ENCODE measurements at places on chromosomes 12 and 14.

GRCh38 chr14:93137864-93138263 lies 22.1 kb upstream of the ITPK1 start:
- no peak for DNase-seq

- DNase-seq: no peak
Measured at GRCh38 chr12:121483949-121484348, 84.0 kb downstream of the RNF34 start.

DNA sequence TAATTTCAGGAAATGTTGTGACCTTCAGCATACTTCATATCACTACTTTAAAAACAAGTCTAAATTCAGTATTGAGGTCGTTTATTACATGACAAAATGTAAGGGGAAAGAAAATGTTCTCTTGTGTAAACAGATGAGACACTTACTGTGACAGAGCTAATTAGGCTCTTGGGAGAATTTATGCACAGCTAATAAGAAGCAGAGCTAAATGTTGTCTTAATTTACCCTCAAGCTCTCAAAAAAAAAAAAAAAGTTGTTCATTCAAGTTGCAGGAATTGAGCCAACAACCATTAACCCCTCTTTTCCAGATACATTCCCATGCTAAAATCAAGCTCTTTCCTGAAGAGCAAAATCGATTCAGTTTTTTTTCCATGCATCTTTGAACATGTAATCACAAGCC lies 1419.4 kb downstream of the FSCB start:
- no peak for DNase-seq

DNA sequence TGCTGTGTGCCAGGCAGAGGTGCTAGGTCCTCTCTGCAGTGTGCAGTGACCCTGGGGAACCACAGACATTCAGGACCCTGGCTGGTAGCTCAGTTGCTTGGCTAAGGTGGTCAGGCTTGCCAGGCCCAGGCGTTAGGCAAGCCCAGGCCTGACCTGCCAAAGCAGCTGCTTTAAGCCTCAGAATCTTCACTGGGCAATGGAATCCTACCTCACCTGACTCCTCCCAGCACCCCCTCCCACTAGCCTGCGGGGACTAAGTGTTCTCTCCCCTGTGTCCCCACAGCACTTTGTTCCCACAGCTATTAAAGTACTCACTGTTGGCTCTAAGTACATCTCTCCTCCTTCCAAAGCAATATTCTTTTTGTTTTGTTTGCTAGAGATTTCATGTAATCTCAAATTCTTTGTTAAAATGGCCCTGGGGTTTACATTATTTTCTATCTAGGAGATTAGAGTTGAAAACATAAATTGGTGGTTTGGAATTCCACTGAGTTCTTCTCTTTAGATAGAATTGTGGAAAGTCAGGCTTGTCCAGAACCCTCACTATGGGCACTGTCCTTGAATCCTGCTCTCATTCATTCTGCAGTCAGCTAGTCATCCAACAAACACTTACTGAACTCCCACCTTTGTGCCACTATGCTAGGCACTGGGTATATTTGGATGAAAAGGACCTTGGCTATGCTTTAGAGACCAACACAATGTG lies 44.4 kb downstream of the DGLUCY start:
- DNase-seq: no peak

- no peak for DNase-seq
Measured at GRCh38 chr12:129790930-129791329, 112.9 kb downstream of the TMEM132D start.

GRCh38 chr12:47818467-47819137 lies 1.1 kb downstream of the HDAC7 start:
- no peak for DNase-seq

- no peak for DNase-seq
Measured at GRCh38 chr12:41795910-41796309, 348.8 kb downstream of the GXYLT1 start.

- no peak for DNase-seq
Measured at GRCh38 chr14:57326253-57326652, 57.5 kb downstream of the AP5M1 start.

DNA sequence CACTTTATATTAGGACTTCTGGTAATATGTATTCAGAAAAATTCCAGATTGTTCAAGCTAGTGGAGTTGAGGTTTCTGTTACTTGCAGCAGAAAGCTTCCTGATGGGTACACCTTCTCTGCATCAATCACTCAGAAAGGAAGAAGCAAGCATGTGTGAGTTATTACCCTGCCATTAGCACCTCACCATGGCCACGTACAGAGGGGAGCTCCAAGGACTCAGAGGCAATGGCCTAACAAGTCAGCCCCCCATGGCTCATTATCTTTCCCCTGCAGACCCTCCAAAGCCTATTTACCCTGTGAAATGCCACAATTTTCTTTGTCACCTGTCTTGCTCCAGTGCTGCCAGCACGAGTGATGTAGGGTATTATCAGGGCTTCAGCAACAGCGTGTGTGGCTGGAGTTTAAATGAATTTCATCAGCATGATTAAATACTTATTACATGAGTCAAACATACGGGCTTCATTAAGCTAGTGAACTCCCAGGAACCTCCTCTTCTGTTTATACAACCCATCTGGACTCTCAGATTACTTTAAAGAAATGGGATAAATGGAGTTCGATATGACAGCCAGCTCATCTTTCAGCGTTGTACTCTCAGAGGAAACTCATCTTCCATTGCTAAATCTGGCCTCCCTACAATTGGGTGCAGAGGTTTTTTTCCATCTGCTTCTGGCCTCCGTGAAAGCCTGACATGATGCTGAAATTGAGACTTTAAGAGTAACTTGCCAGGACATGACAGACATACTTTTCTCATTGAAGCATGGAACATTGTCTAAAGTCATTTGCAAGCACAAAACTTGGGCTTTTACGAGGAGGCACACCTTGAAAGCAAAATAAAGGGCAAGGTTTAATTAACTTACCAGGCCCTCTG lies 135.9 kb downstream of the TMEM30B start:
- DNase-seq: peak; percentile 28

GRCh38 chr12:116561181-116561821 lies 2.1 kb downstream of the MAP1LC3B2 start:
- DNase-seq: no peak

- DNase-seq: no peak
Measured at GRCh38 chr12:97308576-97309198, 153.9 kb upstream of the RMST start.

DNA sequence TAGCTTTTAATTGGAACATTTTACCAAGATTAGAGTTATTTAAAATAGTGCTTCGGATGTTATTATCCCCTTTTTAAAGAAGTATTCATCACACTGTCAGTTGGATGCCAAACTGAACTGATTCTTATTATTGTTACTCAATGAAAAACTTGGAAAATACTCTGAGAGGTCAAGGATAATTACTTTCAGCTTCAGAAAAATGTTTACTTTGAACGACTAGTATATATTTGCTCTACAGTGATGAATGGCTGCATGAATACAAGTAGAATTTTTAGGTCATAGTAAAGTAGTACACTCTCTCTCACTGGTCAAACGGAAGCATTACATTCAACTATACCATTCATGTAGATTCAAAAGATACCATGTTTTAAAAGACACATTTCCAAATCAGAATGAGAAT lies 269.2 kb downstream of the CCDC91 start:
- no peak for DNase-seq

DNA sequence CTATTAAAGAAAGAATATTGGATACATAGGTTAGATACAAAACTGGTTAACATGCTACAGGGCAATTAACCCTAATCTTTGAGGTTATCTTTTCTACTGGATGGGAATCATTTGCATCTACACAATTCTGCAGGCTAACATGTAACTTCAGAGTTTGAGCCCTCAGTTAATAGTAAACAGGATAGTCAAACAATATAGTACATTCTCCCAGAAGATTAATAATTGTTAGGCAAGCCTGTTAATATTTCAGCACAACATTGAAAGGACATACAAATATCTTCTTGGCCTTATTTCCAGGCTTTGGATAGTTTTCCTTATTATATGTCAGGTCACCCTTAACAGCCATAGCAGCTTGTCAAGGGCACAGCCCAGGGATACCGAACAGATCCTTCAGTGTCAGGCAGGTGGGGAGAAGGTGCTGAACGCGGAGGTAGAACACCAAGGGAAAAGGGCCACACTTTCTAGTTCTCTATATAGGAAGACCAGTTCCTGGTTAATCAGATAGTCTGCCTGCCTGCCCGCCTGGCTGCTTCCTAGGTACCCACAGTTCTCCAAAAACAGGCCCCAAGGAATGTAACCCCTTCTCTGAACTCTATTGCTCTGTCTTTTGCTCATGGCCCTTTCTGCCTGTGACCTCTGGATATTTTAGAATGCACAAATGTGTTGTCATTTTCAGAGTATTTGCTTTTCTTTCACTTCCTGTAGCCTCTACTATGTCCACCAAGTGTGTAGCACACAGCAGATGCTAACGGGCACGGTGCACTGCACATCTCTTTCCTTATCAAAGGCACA lies 256.0 kb downstream of the PCNX1 start:
- DNase-seq: no peak

DNA sequence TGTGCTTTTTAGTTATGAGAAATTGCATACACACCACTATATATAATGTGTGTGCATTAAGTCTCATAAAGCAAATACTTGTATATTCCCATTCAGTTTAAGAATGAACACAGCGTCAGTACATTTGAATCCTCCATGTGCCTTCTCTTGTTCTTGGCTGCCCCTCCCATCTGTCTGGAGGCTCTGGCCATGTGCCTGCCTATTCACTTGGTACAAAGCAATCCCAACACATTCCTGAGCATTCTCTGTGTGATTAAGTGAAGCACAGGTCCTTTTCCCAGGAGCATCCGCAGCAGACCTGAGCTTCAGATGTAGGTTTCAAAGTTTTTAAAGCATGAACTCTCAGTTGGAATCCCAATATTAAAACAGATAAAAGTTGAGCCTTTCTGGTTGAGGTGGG lies 58.7 kb downstream of the POLR3B start:
- DNase-seq: no peak

- DNase-seq: no peak
Measured at GRCh38 chr12:75623631-75624154, 112.3 kb upstream of the KRR1 start.

DNA sequence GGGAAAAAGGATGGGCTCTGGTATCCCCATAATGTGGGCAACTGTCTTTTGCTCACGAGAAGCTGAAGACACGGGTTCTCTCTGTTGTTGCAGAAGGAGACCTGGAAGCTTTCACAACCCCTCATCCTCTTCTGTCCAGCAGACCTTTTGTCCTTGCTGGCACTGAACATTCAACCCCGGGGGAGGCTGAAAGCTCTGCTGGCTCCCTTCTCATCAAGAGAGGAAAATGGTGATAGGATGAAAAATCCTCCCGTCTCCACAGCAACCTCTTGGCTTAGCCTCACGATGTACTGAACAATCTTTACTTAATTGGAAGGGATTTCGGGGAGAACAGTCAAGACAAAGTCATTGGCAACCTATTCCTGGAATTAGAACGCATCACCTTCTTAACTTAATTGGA lies 39.0 kb downstream of the ELK3 start:
- no peak for DNase-seq

DNA sequence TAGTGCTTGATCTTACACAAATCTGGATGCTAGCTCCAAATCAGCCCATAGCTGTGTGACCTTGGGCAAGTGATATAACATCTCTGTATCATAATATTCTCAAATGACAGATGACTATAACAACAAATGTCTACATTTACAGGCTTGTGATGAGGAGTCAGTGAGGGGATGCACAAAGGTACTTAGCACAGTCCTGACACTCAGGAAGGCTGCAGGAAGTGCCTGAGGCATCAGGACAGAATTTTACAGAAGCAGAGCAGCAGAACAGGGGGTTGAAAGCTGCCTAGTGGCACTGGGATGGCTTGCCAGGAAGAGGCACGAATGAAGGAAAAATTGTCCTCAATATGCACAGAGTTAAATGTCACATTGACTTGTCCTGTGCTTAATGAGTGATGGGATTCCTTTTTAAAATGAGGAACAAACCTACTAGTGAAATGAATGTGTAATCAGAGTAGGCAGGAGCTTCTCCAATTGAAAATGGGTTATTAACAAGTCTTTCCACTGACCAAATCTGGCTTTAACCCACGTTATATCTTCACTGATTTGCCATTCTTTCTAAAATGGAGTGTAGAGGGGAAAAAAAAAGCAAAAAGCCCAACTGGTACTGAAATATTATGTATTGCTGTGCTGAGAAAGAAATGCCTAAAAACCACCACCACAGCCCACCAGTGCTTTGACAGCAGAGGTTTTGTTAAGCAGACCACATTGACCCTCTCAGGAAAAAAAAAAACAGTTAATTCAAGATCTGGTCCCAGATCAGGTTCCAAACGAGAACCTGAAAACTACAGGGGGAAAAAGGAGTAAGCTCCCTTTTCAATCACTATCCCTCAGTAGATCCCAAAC lies 11.6 kb downstream of the BTG1 start:
- no peak for DNase-seq

DNA sequence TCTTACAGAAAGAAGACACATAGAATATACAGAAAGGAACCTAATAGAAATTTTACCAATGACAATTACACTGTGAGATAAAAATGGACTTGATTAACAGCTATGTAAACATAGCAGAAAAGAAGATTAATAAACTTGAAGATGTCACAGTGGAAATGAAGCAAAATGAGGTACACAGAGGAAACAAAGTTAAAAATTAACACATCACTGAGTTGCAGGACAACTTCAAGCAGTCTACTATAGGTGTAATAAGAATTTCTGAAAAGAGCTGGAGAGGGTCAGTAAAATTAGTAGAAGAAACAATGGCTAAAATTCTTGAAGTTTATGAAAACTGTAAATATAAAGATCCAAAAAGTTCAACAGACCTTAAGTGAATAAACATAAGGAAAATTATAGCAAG lies 738.7 kb downstream of the C12orf50 start:
- DNase-seq: no peak

- no peak for DNase-seq
Measured at GRCh38 chr12:52655720-52656124, 3.7 kb upstream of the KRT2 start.

GRCh38 chr14:67551940-67552339 lies 18.9 kb downstream of the PLEKHH1 start:
- DNase-seq: no peak

- DNase-seq: no peak
Measured at GRCh38 chr12:126061777-126062176, 996.5 kb downstream of the AACS start.

- DNase-seq: no peak
Measured at GRCh38 chr12:43273467-43273866, 278.5 kb downstream of the ADAMTS20 start.

GRCh38 chr14:74517731-74518130 lies 24.2 kb downstream of the ISCA2 start:
- DNase-seq: no peak

DNA sequence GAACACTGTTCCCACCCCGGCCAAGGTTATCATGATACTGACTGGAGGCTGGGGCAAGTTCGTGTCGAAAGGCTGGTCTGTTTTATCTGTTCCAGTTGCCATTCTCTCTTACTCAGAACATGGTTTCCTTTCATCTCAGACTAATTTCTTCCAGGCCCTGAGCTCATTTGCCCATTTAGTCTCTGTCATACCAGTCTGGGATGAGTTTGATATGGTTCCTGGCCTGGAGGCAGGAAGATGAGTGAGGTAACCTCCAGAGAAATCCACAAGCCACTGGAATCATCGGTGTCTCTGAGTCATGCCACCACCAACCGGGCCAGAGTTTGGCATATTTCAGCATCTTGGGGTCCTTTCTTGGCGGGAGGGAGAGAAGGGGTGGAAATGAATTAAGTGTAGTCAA lies 114.7 kb downstream of the NTF3 start:
- DNase-seq: no peak

GRCh38 chr12:4169531-4169930 lies 104.0 kb upstream of the CCND2 start:
- DNase-seq: no peak

Measured in tibial nerve (tissue), 4 donors.